ENCODE measurements at places on chromosomes 7 and 10.

GRCh38 chr7:158992759-158993158 is 136.4 kb downstream of the DYNC2I1 start:
- no peak for DNase-seq

DNA sequence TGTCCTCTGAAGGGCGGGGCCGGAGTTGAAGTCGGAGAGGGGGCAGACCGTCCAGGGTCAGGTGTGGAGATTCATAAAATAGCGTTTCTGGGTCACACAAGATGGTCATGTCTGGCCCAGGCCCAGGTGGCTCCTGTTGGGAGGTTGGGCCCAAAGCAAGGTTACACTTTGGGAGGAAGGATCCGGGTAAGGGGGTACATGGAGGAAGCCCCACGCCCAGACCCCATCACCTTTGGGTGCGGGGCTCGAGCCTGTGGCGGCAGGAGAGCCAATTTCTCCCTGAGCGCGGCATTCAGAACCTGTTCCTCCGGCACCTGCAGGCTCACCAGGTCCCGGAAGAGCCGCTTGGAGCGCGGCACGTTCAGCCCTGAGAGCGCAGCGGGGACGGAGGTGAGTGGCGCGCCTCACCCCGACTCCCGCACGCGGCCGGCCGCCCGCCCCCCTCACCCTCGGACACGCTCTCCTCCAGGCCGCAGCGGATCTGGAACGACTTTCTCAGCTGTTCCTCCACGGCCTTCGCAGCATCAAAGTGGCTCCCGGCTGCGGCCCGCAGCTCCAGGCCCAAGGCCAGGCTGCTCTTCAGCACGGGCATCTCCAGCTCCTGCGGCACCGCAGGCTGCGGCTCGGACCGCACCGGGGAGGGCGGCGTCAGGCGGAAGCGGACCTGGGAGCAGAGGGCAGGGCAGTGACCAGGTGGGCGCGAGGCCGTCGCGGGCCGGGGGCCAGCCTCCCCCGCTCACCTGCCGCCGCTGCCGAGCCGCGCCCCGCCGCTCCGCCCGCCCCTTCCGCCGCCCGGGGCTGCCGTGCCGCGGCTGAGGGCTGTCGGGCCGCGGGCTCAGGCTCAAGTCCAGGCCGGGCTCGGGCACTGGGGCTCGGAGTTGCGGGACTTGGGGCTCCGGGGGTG is 644 bp downstream of the PPP1R35 start:
- no peak for DNase-seq

DNA sequence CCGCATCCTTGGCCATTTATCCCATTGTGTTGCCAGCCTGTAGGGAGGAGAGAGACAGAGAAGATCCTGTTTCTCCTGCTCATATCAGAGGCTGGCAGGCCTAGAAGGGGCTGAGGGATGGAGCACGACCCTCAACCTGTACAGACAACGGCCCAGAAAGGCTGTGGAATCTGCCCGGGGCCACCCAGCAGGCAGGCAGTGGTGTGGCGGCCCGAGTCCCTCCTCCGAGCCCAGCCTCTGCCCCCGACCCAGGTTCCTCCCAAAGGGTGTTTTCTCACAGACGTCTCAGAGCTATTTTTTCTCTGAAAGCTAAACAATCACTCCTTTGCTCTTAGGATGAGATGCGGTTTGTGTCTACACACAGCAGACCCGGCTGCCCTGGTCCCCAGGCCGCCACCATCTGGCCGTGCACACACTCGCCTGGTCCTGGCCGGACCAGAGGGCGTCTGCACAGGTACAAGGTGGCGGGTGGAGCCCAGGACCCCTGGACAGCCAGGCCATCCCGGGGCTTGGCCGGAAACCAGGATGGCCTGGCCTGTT is 69.3 kb downstream of the FOXL3 start:
- no peak for DNase-seq

DNA sequence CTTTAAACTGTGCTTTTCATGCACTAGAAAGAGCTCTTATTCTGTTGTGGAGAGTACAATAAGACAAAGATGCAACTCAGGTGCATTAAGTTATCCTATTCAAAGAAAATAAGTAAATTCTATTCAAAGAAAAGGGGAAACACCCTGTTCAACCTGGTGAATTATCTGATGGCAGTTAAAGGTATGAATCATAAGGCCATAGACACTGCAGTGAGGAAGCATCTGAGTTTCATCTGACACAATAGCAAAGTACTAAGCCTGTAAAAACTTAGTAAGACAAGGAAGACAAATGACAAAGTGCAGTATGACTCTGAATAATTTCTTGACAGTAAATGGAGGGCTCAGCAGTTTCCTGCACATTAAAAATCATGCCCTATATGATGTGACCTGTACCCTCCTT is 91.0 kb upstream of the LRRTM3 start:
- DNase-seq: no peak

DNA sequence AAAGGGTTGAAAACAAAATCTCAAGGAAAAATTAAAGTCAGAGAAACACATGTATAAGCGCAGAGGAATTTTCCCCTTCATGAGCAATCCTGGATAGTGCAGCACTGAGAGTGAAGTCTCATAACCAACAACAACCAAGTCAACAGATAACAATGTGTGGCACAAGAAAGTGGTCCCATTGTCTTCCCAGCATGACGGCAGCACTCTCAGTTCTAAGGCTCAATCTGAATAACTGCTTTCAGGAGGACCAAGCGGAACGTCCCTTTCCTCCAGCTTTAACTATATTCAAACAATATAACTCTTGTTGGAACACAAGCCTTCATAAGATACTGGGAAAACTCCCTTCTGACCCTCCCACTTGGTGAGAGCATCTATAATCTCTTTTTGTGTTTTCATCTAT is 137.9 kb downstream of the RAPGEF5 start:
- DNase-seq: no peak

DNA sequence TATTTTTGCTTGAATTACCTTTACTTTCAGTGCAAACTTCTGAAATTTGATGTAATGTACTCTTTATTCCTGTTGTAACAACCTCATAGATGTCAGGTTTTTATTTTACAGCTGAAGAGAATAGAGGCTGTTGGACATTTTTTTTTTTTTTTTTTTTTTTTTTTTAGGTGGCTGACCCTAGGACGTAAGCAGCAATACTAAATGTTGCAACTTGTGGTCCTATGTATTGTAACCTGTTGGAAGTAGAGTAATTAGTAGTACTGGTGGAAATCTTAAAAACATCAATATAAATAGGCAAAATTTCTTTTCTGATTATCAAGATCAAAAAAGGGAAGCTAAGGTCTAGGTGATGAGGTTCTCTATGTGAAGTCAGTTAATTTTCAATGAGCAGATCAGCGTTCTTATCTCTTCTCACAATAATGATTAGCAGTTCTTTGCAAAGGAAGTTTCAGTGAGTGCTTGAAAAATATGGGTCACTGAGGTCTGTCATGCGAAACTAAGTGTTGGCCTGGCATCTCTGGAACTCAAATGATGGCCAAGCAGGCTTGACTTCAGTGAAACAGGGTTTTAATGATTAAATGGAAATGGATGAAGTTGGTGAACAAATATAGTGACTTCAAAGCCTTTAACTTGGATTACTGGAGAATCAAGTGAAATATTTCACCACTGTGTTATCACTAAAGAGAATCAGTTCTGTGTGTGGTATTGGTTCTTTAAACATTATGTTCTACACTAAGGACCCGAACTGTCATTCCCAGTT is 42.7 kb downstream of the BICC1 start:
- no peak for DNase-seq

DNA sequence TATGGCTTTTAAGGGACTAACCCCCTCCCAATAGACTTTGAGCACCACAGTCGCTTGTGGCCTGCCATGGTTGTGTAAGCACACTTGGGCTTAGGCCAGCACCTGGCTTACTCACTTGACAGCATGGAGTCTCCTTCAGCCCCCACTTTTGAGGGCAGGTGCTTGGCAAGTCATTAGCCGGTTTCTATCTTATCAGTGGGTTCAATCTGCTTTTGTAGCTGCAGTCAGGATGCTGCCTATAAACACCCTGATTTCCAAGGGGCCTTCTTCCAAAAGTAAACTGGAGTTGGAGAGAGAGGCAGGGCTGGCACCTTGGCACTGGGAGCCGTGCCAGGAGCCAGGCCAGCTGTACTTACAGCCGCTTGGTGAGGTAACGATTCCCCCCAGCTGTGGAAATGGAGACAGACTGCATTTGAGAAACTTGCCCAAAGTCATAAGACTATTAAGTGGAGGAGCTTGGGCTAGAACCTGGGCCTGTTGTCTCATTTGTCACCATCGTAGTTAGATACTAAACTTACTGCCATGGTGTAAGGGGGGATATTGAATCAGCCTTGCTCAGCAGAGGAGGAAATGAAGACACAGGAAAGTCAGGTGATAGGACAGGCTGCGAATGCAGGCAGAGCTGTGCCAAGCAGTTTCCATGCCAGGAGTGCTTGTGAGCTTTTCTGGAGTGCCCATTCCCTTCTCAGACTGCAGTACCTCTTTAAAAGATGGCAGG is 92.2 kb upstream of the EFCAB10 start:
- no peak for DNase-seq

DNA sequence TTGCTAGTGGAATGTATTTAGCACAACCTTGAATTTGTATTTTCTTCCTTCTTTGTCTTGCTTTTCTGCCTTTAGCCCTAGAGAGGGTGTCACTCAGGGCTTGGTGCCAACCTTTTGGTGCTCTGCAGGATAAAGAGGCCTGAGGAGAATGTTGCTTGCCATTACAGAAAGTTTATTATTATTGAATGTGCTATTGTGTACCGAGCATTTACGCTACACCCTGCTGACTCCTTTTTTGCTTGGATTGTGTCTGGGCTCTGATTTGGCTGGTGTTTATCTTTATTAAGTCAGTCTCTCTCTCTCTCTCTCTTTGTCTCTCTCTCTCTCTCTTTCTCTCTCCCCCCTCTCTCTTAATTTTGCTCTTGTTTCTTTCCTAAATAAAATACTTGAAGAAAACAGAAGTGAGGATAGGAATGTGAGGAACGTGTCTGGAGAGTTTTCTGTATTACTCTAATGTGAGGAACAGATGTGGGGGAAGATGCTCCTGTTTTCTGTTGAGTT is 284.4 kb upstream of the PHYHIPL start:
- no peak for DNase-seq

GRCh38 chr10:93746844-93747284 is 10.9 kb upstream of the LGI1 start:
- DNase-seq: no peak

- DNase-seq: no peak
Measured at GRCh38 chr7:74380720-74381119, 73.0 kb upstream of the GTF2IRD1 start.

- DNase-seq: no peak
Measured at GRCh38 chr7:15046861-15047260, 144.3 kb upstream of the DGKB start.

DNA sequence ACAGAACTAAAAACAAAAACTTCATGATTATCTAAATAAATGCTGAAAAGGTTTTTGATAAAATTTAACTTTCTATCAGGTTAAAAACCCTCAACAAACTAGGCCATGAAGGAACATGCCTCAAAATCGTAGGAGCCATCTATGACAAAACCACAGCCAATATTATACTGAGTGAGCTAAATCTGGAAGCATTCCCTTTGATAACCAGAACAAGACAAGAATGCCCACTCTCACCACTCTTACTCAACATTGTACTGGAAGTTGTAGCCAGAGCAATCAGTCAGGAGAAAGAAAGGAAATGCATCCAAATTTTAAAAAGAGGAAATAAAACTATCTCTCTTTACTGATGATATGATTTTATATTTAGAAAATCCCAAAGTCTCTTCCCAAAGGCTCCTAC is 228.7 kb downstream of the CHRM2 start:
- no peak for DNase-seq

DNA sequence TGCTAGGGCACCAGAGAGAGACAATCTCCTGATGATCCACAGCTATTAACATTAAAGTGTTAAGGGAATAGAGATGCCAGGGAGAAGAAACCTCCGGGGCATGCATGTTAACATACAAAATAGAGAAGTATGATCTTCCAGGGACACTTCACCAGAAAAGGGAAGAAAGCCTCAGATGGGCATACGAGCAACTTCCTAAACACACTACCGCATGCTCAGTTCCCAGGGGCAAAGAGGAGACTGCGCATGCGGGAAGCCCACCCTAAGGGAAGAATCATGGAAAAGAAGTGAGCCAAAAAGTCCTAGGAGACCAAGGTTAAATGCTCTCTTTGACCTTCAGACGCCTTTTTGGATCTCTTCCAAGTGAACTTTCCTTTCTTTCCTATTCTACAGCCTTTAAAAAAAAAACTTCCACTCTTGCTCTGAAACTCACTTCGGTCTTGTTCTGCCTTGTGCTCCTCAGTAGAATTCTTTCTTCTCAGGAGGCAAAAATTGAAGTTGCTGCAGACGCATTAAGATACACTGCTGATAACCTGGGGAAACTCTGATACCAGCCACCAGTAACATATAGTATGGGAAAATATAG is 1211.3 kb downstream of the REEP3 start:
- no peak for DNase-seq

- no peak for DNase-seq
Measured at GRCh38 chr7:12783421-12784095, 96.1 kb downstream of the ARL4A start.

DNA sequence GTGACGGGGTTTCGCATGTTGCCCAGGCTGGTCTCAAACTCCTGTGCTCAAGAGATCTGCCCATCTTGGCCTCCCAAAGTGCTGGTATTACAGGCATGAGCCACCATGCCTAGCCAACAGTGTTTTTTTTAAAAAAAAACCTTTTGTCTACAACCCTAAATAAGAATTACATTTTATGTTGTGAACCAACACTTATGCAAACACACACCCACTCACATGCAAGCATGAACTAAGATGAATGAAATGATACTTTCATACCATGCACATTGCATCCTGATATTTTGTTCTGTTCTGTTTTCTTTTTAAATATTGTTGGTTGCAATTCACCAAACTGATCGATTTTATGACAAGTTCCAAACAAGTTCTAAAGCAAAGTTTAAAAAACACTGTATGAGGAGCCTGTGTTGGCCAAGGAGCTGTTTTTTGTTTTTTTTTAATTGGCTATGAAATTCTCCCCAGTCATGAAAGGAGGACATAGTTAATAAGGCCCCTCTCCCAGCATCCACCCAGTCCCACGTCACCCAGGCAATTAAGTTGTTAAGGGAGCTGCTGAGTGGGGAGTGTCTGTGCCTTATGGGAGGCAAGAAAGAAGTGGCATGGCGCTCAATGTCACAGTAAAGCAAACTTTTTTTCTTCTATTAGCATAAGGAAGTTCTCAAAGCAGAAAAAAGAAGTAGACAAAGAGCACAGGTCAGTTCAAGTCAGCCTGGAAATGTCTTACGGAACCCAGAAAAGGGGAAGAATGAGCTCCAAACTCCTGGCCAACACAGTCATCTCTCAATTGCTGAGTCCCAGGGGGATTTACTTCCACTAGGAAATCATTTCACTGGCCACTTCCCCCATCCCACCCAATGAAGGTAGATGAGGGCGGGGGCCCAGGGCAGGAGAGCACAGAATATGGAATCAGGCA is 50.1 kb downstream of the NOD1 start:
- no peak for DNase-seq

- DNase-seq: no peak
Measured at GRCh38 chr7:158327571-158328180, 259.9 kb downstream of the PTPRN2 start.

- no peak for DNase-seq
Measured at GRCh38 chr7:43294080-43294630, 181.7 kb downstream of the HECW1 start.
